Articular chondrocyte of knee joint (primary cell): ENCODE measurements at places on chromosomes 5 and 9. TPM values are rescaled to one million over a fixed set of nuclear protein-coding genes. Genes with fewer than 3 reads are reported as not detected.

The LCN9 gene
- not detected in 2 replicates for total RNA-seq

The EQTN gene
- not detected in 2 replicates for total RNA-seq

The NEUROG1 gene
- total RNA-seq: not detected in 2 replicates

The AUH gene
- total RNA-seq: 14.5 and 20.0 TPM in 2 replicates

The PCDHGC5 gene
- total RNA-seq: 4.7 and 8.1 TPM in 2 replicates

The FKTN gene
- 53.1 and 73.7 TPM in 2 replicates for total RNA-seq

The PRRX2 gene
- 20.9 and 25.9 TPM in 2 replicates for total RNA-seq

The PCDHA12 gene
- 0.13 TPM in 1 of 2 replicates, not detected in the other for total RNA-seq

The SHISAL2B gene
- total RNA-seq: not detected in 2 replicates

The SLC28A3 gene
- total RNA-seq: 0.65 and 0.76 TPM in 2 replicates

The TAF11L5 gene
- total RNA-seq: not detected in 2 replicates

The C5orf52 gene
- not detected in 2 replicates for total RNA-seq

The COMMD10 gene
- total RNA-seq: 37.9 and 38.7 TPM in 2 replicates

The TSSK1B gene
- 0.43 and 0.52 TPM in 2 replicates for total RNA-seq

The OR13F1 gene
- total RNA-seq: not detected in 2 replicates

The TAF1L gene
- under 0.01 TPM in 2 replicates for total RNA-seq

The LCN1 gene
- not detected in 2 replicates for total RNA-seq

The C7 gene
- not detected in 2 replicates for total RNA-seq

The BTNL9 gene
- total RNA-seq: not detected in 2 replicates

The PCDHGA3 gene
- 3.7 and 6.2 TPM in 2 replicates for total RNA-seq

The ZNF454 gene
- total RNA-seq: 2.5 and 3.0 TPM in 2 replicates

The CCDC192 gene
- not detected in 2 replicates for total RNA-seq

The SLU7 gene
- 73.8 and 86.0 TPM in 2 replicates for total RNA-seq

The TNFSF8 gene
- total RNA-seq: not detected in 2 replicates

The SNCAIP gene
- total RNA-seq: 1.0 and 1.3 TPM in 2 replicates

The LIFR gene
- 48.1 and 50.8 TPM in 2 replicates for total RNA-seq

The ZBTB5 gene
- total RNA-seq: 9.1 and 12.3 TPM in 2 replicates

The CTXN3 gene
- total RNA-seq: 0.11 TPM in 1 of 2 replicates, not detected in the other

The PCDH1 gene
- 0.52 and 1.1 TPM in 2 replicates for total RNA-seq

The FAM200C gene
- 4.6 and 5.1 TPM in 2 replicates for total RNA-seq

The TLX3 gene
- not detected in 2 replicates for total RNA-seq

The DMGDH gene
- 7.2 and 8.4 TPM in 2 replicates for total RNA-seq

The SURF1 gene
- 25.6 and 28.0 TPM in 2 replicates for total RNA-seq

The STK32A gene
- total RNA-seq: 1.7 and 3.9 TPM in 2 replicates

The PCDHA9 gene
- total RNA-seq: 0.11 and 0.26 TPM in 2 replicates

The CAMK4 gene
- 0.11 and 0.91 TPM in 2 replicates for total RNA-seq

The OR1J2 gene
- 0.26 and 0.32 TPM in 2 replicates for total RNA-seq

The C5orf58 gene
- total RNA-seq: not detected in 2 replicates

The UNC13B gene
- 15.0 and 15.5 TPM in 2 replicates for total RNA-seq

The AGXT2 gene
- total RNA-seq: not detected in 2 replicates

The STC2 gene
- total RNA-seq: 320 and 685 TPM in 2 replicates

The OR1J1 gene
- not detected in 2 replicates for total RNA-seq

The SOX30 gene
- total RNA-seq: under 0.01 TPM in 1 of 2 replicates, not detected in the other

The CCNJL gene
- 0.13 and 0.43 TPM in 2 replicates for total RNA-seq

The FGF10 gene
- total RNA-seq: 2.2 and 3.5 TPM in 2 replicates

The LRRC14B gene
- total RNA-seq: not detected in 2 replicates

The ROR2 gene
- 7.7 and 9.7 TPM in 2 replicates for total RNA-seq

The CCL27 gene
- 0.32 TPM in 1 of 2 replicates, not detected in the other for total RNA-seq

The GRXCR2 gene
- not detected in 2 replicates for total RNA-seq

The FOXD4L3 gene
- not detected in 2 replicates for total RNA-seq

The LRRC19 gene
- under 0.01 TPM in 1 of 2 replicates, not detected in the other for total RNA-seq

The SHOC1 gene
- total RNA-seq: 0.11 and 0.13 TPM in 2 replicates
